ENCODE measurements at places on chromosomes 6 and 20.

DNA sequence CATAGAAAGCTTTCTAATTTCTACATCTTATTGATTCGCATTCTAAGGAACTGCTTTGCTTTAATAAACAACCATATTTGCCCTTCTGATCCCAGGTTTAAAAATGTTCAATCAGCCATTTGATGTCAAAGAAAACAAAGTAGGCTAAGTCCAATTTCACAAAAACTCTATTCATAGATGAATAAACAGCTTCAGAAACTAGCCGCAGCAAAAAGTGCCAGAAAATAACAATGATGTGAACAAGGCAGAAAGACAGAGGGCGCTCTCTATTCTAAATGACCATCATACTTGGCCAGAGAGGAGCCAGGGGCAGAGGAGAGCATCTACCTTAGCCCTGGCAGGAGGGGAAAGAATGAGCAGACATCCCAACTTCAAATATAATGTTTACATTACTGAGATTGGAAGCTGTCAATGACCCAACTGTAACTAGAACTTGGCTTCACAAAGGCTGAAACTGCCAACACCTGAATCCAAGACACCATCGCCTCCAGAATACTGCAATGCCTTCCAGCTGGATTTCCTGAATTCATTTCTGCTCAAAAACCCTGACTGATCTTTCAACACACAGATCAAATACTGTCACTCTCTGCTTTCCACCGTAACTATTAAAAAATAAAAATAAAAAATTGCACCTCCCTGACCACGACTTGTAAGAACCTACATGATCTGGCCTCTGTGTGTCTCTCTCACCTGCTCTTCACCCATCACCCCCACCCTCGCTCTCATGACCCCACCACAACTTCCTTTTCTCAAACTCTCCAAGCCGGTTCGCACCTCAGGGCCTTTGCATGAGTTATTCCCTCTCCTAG is 9.5 kb downstream of the CNKSR3 start:
- no peak for DNase-seq

- DNase-seq = no peak
Observed at GRCh38 chr20:33697129-33697528, 10.9 kb upstream of the E2F1 start.

GRCh38 chr20:37986873-37987601 is 46.2 kb downstream of the TTI1 start:
- DNase-seq = no peak

GRCh38 chr6:133704371-133704770 is 184.5 kb upstream of the TCF21 start:
- no peak for DNase-seq
